Neural progenitor cell (in vitro differentiated cells): ENCODE measurements at places on chromosomes 5 and 9.

- no peak for DNase-seq
These were observed 3.4 kb upstream of the RHOBTB3 start for GRCh38 chr5:95727764-95728191.

DNA sequence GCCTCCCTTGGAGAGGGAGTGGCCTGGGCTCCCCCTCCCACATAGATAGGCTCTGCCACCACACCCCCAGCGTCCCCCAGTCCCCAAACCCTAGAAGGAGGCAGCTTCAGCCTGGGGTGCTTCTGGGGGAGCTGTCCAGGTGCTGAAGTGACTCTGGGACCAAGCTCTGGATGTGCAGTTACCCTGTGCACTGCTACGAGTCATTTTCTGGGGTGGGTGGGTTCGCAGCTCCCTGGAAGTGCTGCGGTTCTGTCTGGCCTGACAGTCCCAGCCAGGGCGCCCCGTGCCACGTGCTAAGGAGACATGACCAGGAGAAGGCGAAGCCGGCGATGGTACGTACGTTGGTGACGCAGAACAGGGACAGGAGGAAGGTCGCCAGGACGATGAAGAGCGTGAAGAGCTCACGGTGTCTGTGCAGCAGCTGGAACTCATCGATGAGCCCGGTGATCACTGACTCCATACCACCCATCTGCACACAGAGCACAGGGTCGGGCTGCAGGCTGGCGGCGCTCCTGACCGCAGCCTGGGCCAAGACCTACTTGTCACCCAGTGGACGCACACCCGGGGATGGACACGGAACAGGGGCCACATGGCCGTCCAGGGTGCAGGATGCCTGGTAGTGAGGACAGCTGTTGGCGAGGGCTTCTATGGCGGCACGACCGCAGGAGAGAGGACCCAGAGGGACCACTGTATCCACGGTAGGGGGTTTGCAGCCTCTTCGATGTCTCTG, 35.7 kb downstream of the SLC6A3 start:
- DNase-seq = peak; percentile 83

DNA sequence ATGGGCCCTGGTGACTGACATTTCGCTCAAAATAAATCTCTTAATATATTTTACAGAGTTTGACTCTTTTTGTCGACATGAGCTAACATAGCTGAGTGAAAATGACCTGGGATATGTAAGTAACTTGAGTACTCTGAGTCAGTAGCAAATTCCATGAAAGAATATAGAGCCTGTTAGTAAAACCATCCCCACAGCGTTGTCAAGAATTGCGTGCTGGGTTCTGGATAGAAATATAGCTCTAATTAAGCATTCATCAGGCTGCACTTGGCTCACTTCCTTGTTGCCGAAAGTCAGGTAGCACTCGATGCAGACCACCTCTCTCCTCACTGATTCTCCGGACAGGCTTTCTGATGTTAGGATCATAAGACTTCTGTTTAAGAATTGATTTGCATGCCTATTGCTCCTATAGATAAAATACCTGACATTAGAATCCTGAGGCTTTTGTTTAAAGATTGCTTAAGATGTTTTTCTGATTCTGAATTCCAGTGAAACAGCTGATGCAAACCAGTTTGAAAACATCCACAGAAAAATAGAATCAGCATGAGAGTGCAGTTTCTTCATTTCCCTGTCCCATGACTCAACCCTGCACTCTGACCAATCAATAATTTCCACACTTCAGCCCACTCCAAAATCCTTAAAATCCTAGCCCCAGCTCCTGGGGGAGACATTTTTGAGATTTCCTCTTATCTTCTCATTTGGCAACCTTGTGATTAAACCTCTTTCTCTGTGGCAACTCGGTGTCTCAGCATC, 310.6 kb downstream of the DIRAS2 start:
- DNase-seq = no peak

GRCh38 chr5:126454081-126454480, 30.9 kb downstream of the GRAMD2B start:
- no peak for DNase-seq

DNA sequence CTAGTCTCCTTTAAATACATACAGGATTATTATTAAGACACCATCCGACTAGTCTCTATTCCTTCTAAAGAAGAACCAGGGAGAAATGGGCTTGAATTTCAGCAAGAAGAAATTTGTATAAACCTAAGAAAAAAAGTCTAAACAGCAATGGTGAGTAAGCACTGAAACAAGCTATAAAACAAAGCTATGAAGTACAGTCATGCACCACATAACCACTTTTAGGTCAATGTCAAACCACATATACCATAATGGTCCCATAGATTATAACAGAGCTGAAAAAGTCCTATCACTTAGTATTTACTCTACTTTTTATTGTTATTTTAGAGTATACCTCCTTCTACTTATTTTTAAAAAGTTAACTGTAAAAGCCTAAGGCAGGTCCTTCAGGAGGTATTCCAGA, 102.0 kb upstream of the NFIB start:
- no peak for DNase-seq

GRCh38 chr9:110809038-110809595, 140.5 kb downstream of the MUSK start:
- no peak for DNase-seq

DNA sequence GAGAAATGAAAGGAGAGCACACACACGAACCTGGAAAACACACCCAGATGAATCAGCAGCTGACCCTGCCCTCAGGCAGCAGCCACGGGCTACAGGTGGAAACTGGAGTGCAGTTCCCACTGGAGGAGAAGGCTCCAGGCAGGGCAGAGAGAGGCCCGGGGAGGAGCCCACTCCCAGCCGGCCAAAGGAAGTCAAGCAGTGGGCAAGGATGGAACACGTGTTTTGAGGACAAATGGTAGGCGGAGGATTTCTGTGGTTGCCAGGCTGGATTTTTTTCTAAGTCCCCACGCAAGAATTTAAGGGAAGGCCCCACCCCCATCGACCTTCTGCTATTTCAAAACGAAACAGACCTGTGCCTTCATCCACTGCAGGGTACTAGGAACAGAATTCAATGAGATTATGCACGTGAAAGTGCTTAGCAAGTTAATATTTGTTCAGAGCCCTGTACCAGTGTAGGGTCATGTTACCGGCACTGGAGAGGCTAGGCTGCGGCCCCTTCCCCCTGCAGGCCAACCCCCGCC, 6.8 kb downstream of the EPB41L4B start:
- no peak for DNase-seq

DNA sequence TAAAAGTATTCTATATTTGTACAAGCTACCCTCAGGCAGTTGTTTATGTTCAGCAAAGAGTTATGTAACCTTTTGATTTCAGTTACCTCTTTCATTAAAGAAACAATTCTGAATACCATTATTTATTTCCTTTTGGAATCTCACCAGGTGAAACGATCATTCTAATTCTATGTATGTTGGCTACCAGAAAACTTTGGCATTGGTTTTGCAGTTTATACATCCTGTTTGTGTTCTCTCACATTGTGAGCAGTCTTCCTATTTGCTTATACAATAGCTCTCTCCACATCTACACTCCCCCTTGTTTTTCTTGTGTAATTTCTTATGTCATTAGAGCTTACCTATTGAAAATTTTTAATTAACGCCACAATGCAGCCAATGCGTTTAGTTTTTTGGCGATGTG, 276.0 kb upstream of the MPDZ start:
- DNase-seq = no peak

- DNase-seq = peak; percentile 38
These were observed 12.8 kb downstream of the FGFR4 start for GRCh38 chr5:177099422-177100093.

DNA sequence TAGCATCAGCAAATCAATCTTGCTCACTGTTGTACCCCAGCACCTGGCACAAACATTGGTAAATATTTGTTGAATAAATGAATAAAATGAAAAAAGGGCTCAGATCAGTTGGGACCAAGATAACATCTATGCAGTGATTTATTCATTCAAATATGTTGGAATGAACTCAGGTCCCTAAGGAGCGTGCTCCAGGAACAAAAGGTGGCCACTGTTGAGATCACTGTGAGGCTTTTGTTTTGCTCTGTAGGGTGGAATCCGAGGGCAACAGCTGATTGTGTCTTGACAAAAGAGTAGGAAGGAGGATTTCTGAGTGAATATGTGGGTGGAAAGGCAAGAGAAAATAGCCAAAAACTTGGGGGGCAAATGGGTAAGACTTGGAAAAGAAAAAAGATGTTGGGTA, 89.7 kb downstream of the PPP2R2B start:
- peak; percentile 85 for DNase-seq

- no peak for DNase-seq
These were observed 138.0 kb downstream of the MTX3 start for GRCh38 chr5:79853028-79853427.

DNA sequence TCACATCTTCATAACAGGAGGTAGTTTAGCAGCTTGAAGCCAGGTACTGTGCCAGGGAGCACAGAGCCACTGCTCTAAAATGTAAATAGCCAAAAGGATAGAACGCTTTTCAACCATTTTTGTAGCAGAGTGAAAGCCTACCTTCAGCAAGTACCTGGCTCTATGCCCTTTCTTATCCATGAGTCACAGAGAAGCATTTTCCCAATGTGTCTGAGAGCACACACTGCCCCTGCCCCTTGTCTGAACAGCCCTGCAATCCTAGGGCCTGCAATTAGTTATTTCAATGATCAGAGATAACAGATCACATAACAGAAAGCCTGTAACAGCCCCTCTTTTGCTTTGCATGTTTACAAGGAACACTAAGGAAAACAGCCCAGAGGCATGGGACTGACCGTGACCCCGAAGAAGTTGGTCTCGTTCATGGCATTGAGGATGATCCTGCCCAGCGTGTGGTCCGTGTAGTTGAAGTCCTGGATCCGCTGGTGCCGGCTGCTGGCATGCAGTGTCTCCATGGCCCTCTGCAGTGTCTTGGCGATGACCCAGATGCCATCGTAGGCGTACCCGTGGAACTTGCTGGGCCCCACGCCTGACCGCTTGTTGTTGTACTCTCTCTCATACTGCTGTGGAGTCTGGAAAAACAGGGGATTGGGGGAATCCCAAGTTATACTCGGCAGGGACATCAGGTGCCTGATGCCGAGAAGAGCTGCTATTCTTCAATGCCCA, 198.3 kb upstream of the TBC1D2 start:
- DNase-seq = no peak

GRCh38 chr9:98596486-98596885, 112.2 kb downstream of the GABBR2 start:
- DNase-seq = no peak

DNA sequence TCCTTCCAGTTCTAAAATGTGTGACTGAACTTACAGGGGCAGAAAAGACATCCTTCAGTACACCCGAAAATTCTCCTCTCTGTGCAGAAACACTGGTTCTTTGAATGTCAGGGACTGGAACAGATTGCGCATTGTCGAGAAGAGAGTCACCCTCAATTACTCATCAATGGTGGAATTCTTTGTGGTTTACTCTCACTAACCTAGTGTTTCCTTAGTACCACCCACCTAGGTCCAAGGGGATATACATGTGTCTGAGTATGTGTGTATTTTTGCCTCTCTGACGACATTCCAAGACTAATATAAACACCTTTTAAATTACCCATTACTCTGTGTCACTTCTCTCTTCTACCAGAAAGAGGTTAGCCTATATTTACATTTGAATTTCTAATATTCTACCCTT, 660.8 kb downstream of the TLE1 start:
- DNase-seq = no peak

- no peak for DNase-seq
These were observed 58.6 kb upstream of the ZBED3 start for GRCh38 chr5:77145666-77146065.

- DNase-seq = peak; percentile 29
These were observed 4.6 kb downstream of the DCANP1 start for GRCh38 chr5:135442431-135443160.

DNA sequence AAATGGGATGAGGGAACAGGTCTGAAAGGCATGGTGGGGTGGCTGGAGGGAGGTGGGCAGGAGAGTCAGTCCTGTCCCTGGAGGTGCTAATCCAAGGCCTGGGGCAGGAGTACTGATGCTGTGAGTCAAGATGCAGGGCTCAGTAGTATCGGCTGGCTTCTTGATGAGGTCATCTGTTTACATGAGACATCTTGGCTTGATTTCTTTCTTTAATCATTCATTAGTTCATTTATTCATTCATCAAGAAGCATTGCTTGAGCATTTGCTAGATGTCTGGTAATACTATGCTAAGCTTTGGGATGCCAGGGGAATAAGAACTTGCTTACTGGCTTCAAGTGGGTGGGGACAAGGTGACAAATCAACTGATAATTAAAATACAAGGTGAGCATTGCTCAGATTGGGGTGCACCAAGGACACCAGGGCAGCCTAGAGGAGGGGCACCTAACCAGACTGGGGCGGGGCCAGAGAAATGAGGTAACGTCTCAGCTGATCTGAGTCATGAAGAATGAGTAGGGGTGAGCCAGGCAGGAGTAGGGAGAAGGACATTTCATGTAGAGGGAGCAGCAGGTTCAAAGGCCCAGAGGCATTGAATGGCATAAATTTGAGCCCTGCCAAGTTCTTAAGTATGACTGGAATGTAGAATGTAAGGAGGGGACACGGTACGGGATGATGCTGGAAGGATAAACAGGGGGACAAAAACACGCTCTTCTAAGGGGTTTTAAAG, 88.8 kb downstream of the EGFLAM start:
- no peak for DNase-seq

- no peak for DNase-seq
These were observed 52.0 kb downstream of the RFK start for GRCh38 chr9:76342201-76342600.

DNA sequence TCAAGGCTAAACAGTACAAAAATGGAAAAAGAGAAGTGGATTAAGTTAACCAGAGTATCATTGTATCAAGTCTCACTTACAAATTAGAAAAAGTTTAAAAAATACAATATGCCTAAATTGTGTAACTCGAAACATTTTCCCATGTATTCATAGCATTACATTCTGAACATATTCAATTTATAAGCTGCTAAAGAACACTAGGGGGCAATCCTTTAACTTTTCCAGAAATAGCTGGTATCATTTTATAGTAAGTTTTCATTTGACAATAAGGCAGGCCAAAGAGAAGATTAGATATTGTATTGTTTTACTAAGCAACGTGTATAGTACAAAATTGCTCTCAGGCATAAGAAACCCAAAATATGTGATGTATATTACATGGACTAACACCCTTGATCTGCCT, 234.6 kb downstream of the ADGRV1 start:
- no peak for DNase-seq

DNA sequence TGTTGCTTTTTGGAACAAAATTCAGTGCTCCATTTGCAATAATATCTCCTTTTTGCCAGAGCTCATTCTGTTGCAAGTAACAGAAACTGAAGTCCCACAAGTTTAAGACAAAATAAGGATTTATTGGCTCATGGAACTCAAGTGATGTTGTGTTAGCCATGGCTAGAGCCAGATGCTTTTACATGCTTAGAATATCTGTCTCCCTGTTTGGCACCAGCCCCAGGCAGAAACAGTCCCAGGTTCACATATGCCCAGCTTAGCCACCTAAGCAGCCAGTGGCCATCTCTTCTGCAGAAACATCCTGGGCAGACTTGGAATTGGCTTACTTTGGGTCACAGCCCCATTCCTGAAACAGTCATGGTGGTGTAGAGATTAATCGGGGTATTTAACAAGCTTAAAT, 540.9 kb upstream of the SGCD start:
- DNase-seq = no peak

- no peak for DNase-seq
These were observed 709 bp upstream of the SH3PXD2B start for GRCh38 chr5:172455087-172455381.

- peak; percentile 70 for DNase-seq
These were observed 7.0 kb downstream of the IGFBPL1 start for GRCh38 chr9:38417003-38417945.

GRCh38 chr9:77981332-77981731, 50.3 kb downstream of the GNAQ start:
- peak; percentile 41 for DNase-seq

- DNase-seq = no peak
These were observed 348.5 kb downstream of the BNC2 start for GRCh38 chr9:16521868-16522411.
